ENCODE measurements at places on chromosomes 16 and 17.
A peak's percentile ranks its signal among the peaks of the same experiment; 100 is the strongest.

GRCh38 chr16:49431040-49431439 is 57.4 kb downstream of the C16orf78 start:
- no peak for DNase-seq

GRCh38 chr16:83903751-83904150 is 4.8 kb downstream of the MLYCD start:
- peak; percentile 18 for DNase-seq

DNA sequence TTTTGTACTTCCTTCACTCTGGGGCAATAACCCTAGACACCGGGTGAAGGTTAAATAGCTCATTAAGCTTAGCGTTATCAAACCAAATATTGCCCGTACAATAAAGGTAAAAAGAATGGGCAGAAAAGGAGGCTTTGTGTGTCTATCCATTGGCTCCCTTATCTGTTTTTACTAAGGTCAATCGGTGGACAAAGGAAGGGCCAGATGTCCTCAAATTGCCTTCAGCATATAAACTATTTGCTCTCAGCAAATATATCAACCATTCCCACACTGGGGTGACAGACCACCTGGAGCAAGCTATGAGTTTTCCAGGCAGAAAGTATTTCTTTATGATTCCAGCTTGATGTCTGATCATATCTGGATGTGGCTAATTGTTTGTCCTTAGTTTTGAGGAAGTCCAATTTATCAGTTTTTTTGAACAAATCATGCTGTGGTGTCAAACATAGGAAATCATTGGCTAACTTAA is 25.3 kb upstream of the WIPI1 start:
- no peak for DNase-seq

DNA sequence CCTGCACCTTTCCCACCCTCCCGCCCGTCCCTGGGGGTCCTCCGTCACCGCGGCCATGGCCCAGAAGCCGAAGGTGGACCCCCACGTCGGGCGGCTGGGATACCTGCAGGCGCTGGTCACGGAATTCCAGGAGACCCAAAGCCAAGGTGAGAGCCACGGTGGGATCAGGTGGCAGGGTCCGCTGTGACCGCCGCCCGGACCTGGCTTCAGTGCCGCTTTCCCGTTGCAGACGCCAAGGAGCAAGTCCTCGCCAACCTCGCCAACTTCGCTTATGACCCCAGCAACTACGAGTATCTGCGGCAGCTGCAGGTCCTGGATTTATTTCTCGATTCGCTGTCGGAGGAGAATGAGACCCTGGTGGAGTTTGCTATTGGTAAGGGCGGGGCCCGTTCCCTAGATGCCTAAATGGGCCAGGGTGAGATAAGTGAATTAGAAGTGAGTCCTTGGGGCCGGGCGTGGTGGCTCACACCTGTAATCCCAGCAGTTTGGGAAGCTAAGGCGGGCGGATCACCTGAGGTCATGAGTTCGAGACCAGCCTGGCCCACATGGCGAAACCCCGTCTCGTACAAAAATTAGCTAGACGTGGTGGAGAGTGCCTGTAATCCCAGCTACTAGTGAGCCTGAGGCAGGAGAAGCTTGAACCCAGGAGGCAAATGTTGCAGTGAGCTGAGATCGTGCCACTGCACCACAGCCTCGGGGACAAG is 617 bp downstream of the ARMC7 start:
- no peak for DNase-seq

DNA sequence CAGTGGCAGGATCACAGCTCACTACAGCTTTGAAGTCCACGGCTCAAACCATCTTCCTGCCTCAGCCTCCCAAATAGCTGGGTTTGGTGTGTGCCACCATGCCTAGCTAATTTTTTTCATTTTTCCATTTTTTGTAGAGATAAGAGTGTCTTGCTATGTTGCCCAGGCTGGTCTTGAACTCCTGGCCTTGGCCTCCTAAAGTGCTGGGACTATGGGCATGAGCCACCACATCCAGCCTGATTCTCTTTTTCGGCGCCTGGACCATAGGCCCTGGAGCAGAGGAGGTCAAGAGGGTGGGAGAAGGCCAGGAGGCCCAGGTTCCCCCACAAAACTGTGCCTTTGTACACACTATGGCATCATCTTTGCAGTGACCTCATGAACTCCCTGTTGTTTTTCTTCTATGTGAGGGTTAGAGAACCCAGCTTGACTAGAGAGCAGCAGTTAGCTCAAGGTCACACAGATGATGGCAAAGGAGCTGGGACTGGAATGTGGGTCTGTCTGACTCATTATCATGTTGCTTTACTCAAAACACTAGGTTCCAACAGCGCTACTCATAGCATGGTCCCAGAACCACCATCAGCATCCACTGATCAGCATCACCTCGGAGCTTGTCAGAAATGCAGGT is 16.3 kb downstream of the SCN4A start:
- no peak for DNase-seq

- DNase-seq, result no peak
Observed at GRCh38 chr16:69315486-69316311, 4.5 kb downstream of the VPS4A start.

DNA sequence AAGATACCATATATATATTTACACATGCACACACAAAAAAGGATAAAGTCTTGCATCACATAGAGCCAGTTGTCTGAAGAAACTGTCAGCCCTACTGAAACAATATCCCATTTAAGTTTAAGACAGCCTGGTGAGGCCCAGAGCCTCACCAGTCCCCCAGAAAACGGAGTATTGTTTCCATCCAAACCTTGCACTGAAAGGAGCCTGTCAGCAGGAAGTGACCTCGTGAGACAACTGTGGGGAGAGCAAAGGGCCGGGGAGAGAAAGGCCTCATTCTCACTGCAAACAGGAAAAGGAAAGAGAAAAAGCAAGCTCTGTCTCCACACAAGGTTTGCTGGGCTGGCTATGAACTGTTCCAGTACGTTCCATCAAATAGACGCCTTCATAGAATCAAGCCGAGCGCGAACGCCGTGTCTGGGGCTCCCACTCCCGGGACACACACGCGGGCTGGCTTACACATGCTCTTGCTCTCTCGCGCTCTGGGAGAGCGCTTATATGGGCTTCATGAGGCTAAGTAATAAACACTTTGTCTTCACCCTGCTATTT is 44.4 kb upstream of the ZFHX3 start:
- peak; percentile 50 for DNase-seq

GRCh38 chr16:5873221-5873620 is 775.6 kb upstream of the EEF2KMT start:
- no peak for DNase-seq

DNA sequence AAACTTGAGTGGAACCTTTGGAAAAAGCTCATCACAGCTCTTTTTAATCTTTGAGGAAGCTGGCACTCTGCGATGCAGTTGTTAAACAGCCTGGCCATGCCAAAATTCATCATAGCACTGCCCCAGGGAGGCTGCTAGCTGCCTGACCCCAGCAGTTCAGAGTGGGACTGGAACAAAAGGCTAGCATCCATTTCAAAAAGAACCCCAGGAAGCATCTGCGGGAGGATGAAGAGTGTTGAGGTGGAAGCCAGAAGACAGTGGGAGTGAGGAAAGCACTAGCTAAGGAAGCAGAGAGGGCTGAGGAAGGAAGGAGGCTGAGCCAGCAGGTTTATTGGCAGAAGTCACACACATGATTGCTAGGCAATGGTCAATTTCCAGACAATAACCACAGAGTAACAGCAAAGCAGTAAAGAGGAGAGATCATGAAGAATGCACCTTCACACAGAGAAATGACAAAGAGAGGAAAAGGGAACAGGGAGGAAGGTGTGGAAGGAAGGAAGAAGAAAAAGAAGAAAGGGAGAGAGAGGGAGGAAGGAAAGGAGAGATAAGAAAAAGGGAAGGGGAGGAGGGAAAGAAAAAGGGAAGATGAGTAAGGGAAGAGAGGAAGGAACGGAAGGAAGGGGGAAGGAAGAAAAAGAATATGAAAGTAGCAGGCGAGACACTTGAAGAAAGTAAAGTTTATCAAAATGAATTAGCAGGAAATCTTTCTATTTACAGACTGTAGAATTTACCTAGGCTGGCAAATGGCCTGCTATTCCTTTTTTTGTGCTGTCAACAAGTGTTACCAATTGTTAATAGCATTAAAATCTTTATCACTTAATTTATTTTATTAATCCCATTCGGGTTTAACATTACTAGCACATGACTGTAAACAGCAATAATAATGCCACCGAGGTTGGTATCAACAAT is 270.0 kb upstream of the PSMD7 start:
- no peak for DNase-seq

- no peak for DNase-seq
Observed at GRCh38 chr17:4679658-4680057, 24.3 kb downstream of the PELP1 start.

DNA sequence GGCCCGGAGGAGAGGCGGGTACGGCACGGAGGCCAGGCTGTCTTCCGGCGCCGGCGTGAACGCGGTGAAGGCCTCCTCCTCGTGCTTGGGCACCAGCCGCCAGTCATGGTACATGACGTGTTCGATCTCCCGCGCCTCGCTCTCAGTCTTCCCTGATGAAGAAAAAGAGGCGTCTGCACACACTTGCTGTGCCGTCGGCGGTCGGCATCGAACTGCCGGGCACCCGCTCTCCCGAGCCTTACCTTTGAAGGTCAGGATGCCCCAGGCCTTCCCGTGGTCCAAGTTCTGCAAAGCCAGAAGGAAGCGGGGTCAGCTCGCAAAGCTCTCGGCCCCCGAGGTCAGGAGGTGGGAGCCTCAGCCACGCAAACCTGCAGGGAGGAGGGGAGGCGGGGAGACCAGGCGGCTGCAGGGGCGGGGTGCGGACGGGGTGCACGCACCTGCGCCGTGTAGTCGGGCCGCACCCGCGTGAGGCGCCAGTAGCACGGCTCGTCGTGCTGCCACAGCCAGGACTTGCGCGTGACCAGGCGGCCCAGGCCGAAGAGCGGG is at the start of gene EME2:
Gene EME2 (plus strand): TSS at position 449 of the 546 bp plus-strand sequence. CDS start 418 bp downstream, outside the sequence.
- DNase-seq, result no peak

DNA sequence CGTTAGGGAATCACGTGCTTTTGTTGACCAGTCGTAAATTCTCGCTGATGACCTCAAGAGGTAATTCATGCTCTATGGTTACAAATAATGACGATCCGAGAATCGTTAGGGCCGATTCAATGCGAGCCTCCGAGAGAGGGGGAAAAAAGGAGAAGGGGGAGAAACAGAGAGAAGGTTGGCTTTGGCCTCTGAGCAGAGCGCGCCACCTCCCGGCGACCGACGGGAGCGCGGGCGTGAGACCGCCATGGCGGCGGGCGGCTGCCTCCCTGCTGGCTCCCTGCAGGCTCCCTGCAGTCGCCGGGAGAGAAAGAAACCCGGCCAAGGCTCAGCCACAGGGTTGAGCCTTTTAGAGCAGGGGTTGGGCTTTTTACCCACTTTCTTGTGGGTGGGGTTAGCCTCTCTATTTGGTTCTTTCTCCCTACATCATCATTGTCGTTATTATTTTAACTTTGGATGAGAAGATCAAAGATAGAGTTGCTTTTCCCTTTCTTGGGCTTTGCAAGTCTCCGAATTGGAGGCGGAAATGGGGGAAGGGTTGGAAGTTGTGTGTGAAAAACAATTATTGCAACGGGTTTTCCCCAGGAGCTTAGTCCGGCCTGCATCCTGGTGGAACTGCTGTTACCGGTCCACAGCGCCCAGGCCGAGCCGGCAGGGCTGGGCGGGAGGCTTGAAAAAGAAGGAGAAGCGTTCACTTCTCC is 410 bp upstream of the HOXB5 start:
- no peak for DNase-seq

DNA sequence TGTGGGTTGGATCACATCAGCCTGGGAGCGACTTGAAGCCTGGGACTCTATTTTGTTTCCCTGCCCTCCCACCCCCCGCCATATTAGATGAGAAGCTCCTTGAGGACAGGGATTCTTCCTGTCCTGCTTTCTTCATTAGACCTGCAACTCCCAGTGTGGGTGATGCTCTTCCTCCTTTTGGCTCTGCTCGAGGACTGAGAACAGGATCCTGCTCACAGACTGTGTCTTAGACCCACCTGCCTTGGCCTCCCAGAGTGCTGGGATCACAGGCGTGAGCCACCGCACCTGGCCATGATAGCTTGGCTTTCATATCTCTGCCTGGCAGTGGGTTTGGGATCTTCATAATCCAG is 21.5 kb upstream of the TNS4 start:
- no peak for DNase-seq
